Skeletal muscle cell (primary cell): ENCODE measurements at places on chromosomes 5 and 9.

DNA sequence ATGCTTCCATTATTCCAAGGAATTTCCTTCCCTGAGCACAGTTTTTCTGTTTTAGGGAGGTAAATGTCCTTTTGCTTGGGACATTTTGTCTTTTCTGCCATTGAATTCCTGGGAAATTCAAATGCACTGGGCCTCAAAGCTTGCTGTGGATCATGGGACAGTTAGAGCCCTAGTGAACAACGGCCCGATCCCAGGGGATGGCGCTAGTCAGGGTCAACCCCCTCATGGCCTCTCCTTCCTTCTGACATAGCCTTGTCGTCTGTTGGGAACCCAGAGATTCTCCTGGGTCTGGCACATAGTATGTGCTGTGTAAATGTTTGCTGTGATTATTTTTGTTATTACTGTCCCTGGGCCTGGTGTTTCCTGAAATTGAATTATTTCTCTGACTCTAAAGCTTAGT, 30.7 kb upstream of the COL15A1 start:
- DNase-seq, result no peak

GRCh38 chr5:10832987-10833386, 72.0 kb upstream of the DAP start:
- no peak for DNase-seq

GRCh38 chr5:58149345-58149744, 310.5 kb downstream of the PLK2 start:
- DNase-seq, result no peak

DNA sequence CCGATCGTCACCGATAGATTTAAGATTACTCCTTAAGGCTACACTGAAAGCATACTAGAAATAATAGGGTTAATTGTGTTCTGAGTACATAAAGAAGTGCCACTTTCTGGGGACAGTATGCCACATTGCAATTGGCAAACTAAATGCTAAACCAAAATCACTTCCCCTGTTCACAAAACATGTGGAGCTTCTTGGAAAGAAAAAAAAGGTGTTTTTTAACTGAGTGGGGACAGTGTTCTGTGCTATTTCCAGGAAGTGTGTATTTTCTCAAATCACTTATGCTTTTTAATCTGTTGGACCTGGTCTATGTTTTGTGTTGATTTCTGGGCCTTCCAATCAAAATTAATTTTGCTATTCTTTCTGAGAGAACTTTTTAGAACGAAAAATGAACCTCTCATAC, 149.3 kb upstream of the MPDZ start:
- no peak for DNase-seq

GRCh38 chr5:936149-937144, 43.8 kb downstream of the TRIP13 start:
- DNase-seq, result no peak

DNA sequence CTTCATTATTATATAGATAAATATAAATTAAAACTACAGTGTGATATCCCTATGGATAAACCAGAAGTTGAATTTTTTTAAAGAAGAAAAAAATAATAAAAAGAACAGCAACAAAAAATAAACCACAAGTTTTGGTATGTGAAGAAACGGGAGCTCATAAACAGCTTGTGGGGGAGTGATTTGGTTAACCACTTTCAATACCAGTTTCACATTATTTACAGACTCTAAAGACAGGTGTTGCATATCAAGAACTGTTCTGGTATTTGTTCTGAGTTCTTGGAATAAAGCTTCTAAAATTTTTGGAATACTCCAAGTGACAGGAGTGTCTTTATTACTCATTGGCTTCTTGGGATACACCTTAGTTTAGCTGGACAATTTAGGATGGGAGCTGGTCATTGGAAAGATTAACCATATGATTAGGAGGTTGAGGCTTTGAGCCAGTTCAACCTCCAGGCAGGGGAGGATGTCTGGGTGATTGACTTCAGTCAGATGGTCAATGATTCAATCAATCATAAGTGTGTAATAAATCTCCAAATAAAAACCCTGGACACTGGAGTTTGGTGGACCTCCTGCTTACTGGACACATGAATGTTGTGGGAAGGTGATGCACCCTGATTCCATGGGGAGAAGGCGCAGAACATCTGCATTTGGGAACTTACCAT, 2223.1 kb upstream of the C9orf72 start:
- DNase-seq, result no peak

DNA sequence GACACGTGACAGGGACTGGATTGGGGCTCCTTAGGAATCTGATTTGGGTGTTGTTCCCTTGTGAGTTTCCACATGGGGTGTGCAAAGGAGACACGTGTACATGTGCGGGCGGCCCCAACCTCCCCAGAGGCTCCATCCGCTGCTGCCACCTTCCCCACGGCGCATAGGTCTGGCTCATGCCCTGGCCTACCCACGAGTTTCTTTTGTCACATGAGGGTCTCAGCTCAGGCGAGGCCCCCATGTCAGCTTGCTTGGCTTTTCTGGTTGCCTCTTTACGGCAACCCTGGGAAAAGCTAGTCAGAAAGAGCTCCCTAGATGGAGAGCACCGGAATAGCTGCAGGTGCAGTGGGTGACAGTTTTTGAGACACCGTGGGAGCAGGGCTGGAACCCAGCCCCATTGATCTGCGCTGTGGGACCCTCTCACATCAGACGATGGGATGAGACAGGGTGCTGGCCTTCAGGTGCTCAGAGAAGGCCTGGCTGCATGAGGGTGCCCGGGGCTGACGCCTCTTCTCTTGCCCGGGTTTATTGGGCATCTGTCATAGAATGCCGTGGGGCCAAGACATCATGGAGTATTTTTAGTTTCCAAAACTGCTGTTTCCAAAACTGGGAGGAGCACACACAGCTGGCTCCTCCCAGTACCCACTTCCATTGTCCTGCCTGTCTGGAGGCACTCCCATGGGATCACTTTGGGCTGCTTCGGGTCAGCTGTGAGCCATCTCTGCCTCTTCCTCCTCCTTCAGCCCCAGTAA, 107.8 kb downstream of the WNK2 start:
- no peak for DNase-seq

DNA sequence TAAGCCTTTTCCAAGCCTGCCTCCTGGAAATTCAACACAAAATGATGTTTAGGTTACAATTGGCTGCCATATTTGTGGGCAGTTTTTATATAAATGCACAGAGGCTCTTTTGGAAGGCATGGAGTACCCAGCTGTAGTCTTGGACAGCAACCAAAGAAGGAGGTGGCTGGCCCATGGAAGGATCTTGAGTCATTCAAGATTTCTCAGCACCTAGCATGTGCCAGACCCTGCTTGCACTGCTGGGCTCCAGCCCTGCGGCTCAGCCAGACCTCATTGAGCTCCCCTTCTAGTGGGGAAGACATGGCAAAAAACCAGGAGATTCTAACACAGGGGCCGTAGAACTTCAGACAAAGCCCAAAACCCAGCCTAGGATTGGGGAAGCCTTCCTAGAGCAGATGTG, 22.1 kb downstream of the JADE2 start:
- DNase-seq, result peak; percentile 63
